Renal cortical epithelial cell (primary cell): ENCODE measurements at places on chromosomes 3 and 15. TPM values are rescaled to one million over a fixed set of nuclear protein-coding genes. Genes with fewer than 3 reads are reported as not detected.

- DNase-seq = peak; percentile 12
Measured at GRCh38 chr3:158671821-158672214, 630 bp downstream of the LXN start.

DNA sequence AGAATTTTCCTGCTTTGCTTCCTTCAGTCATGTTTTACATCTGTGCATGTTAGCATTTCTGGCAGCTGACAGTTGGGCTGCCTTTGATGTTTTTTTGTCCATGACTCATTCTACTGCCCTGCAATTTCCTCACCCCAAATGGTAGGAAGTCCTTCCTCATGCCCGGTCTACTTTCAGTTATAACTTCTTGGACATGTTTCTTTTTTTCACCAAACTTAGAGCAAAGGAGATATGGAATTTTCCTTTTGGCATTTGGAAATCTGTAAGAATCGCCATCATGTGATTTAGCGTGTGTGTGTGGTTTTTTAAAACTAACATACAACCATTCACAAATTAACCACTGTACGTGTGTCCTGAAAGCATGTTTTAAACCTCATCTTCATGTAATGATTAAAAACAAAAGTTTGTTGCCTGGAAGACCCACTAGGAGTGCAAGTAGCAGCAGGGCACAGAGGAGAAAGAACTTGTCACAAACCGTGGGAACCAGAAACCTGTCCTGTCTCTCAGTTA is 430.7 kb upstream of the CFAP20DC start:
- peak; percentile 88 for DNase-seq

GRCh38 chr3:31448035-31448881 is 84.5 kb upstream of the STT3B start:
- DNase-seq = peak; percentile 26

GRCh38 chr3:11306817-11307589 is 34.8 kb downstream of the ATG7 start:
- DNase-seq = no peak

DNA sequence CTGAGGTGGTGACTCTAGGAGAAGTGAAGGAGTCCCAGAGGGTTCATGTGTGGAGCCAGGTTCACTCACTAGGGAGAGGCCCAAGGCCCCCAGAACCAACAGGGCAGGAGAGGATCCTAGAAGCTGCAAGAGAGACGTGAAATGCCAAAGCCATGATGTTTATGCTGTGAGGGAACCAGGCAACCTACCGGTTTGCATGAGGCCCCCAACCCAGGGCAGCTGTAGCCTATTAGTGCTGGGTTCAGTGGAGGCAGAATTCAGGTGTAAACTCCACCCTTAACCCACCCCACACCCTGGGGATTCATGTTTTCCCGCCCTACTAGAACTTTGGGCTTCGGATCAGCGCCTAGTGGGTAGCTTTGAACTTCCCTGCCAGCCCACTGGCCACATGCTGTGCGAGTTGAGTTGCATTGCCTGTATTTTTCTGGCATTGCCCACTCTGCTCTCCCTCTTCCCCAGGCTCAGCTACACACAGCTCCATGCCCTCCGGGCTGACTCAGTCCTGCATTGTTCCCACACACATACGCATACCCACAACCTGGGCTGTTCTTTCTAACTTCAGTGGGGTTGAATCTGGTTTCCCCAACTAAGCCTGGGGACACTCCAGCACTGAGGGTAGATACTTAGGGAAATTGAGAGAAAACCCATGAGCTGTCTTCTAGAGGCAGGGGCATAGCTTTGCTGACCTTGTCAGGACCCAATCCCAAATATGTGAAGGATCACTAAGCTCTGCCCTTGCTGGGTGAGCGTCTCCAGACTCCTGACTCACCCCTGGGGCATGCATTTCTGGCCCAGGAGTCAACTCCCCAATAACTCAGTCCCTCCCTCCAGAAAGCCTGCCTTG is 2.0 kb upstream of the ZBTB47 start:
- peak; percentile 70 for DNase-seq

DNA sequence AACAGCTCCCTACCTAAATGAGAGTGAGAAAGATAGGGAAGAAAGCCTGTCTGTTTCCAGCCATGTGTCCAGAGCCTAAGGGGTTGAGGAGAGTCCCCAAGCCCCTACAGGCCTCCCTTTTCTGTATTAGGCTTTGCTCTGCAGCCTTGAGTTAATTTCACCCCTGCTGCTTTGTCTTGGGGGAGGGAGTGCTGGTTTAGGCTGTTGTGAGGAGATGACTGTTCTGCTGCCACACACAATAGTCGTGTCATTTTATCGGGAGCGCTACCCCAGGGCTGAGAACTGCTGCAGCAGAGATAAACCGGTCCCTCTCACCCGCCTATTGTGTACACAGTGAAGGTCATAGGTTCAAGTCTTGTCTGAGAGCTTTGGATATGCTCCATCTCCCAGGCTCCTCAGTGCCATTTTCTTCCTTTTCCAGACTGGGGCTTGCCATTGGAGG is 1.4 kb downstream of the ZNF609 start:
- DNase-seq = peak; percentile 15

DNA sequence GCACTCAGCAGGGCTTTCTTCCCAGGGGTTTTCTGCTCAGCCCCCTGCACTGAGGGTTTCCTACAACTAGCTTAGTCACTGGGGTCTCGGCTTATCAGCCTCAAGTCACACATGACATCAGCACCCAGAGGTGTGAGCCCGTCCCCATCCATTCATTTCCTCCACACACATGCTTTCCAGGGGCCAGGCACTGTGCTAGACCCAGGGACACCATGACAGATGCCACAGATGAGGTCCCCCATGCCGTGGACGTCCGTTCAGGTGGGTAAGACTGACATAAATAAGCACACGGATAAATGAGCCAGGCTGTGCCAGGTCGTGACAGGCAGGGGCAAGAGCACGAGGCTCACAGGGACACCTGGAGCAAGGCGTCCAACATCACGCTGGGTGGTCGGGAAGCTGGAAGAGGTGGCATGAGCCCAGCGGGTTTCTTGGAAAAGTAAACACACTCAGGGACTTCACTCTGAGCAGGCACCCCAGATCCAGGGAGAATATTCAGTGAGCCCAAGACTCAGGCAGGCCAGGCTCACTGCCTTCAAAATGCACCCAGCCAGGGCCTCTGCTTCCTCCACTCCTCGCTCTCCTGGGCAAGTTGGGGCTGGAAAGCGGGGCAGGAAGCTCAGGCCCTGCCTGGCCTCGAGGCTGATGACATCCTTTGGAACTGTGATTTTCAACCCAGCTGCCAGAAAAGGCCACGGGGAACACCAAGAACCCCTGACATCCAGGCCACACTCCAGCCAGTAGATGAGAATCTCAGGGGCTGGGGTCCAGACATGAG is 139.3 kb downstream of the CHSY1 start:
- DNase-seq = no peak

DNA sequence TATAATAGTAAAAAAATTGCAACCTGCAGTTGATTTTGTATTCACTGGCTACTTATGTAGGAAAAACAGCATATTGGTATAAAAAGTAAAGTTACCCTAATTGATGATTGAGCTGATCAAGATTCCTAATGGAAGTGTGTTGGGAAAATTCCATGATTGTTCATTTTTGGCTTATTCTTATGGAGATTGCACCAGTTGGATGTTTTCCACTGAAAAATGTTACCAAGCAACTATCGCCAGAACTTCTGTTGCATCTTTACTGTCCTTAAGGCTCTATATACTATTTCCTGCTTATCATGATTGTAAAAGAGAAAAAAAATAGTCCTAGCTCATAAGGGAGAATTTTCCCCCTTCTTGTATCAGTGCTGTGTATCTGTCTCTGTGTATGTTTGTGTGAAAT is 48.6 kb downstream of the SLC25A26 start:
- no peak for DNase-seq

GRCh38 chr3:178520451-178520850 is 15.8 kb upstream of the KCNMB2 start:
- DNase-seq = no peak

GRCh38 chr15:56356616-56357015 is 8.6 kb upstream of the TEX9 start:
- DNase-seq = peak; percentile 52

GRCh38 chr3:53137835-53138446 is 7.7 kb upstream of the RFT1 start:
- DNase-seq = no peak

DNA sequence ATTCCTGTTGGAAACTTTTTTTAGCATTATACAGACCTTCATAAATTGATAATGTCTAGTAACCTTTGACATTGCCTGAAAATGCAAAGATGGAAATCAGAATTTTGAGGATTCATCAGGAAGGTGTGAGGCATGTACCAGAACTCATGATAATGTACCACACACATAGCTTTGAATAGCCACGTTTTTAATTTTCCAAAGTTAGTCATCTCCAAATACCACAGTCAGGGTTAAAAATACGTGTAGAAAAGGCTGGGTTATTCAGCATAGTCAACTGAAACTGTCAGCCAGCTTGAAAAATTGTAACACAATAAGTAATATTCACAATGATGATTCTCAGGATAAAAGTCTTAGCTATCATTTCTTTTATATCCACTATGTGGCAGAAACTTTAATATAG is 102.0 kb upstream of the THRB start:
- no peak for DNase-seq

DNA sequence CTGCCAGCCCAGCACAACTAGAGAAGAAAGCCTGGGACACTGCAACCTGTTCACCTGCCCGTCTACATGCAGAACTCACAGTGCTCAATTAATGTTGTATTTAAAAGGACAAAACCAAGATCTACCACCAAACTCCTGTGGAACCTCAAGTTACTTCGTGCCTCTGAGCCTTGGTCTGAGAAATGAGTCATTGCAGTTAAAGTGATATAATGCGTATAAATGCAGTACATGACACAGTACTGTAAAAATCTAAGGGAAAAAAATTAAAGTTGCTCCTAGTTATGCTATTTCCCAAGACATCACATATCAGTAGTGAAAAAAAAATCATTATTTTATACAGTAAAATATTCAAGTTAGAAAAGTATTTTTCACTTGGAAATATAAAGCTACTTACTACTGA is 138.9 kb downstream of the ZIC4 start:
- no peak for DNase-seq

GRCh38 chr3:128787256-128788253 is 61.6 kb downstream of the RAB7A start:
- DNase-seq = peak; percentile 92

GRCh38 chr3:181052256-181052655 is 62.7 kb upstream of the DNAJC19 start:
- no peak for DNase-seq

- peak; percentile 83 for DNase-seq
Measured at GRCh38 chr3:150868282-150868681, 37.0 kb downstream of the MINDY4B start.

GRCh38 chr15:90349821-90350220 is 2.3 kb upstream of the ZNF774 start:
- DNase-seq = no peak

- DNase-seq = no peak
Measured at GRCh38 chr3:151568184-151568583, 107.3 kb upstream of the IGSF10 start.

DNA sequence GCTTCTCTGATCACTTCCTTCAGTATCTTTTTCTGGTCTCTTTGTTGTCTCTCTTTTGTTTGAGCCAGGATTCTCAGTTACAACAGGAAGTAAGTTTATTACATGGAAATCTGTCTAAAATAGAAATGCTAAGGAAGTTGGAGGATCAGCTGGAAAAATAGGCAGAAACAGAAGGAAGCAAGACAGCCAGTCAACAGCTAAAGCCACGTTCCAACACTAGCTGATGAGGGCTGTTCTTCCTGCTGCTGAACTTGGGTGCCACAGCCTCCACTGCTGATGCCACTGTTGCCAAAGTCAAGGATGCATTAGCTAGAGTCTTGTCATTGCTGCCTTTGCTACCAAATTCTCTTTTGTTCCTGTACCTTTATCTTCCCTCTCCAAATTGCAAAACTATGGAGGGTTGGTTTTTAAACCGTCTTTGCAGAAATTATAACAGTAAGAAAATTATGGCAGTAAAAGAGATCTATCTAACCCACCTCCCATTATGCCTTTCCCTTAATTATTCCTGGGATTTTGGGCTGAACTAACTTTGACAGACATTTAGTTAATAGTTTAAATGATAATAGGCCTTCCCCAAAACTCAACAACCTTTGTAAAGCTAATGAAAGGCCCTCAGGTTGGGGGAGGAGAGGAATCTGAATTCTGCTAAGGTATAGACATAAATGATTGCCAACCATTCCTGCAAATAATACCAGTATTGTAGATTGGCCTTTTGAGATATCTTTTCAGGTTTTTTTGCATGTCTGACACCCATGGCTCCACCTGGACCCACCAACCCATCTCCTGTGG is 27.4 kb upstream of the OR5K4 start:
- DNase-seq = no peak

- DNase-seq = no peak
Measured at GRCh38 chr15:24955531-24955921, 739 bp downstream of the SNRPN start.

DNA sequence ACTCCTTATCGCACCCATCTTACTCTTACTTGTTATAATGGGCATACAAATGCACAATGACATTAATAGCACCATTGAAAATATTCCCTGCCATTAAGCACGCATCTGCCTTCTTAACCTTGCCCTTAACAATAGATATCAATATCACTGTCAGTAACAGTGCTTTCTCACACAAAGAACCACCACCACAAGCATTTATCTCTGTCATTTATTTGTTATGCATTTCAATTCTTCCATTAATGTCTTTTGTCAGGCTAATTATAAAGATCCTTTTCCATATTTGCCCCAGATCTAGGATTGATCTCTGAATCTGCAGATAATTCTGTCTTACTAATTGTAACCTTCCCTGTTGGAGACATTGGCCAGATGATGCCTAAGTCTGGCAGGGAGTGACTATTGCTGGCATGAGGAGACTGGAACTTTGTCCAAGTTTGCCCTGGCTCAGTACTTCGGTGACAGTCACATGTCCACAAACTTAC is 419.6 kb upstream of the TGFBR2 start:
- no peak for DNase-seq

- DNase-seq = no peak
Measured at GRCh38 chr3:138452436-138452835, 18.0 kb downstream of the ESYT3 start.

DNA sequence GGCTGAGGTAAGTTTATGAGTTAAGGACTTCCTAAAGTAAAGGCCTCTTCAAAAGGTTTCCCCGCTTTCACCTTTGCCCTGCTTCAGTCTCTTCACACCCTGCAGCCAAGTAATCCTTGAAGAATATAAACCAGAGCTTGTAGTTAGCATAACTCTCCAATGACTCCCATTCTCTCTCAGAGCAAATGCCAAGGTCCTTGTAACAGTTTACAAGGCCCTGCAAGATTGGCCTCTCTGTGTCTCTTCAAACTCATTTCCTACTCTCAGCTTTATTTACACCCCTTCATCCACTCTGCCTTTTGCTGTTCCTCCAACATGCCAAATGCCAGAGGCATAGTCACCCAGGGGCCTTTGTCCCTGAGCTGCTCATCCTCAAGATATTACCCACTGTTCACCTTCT is 60.5 kb upstream of the MME start:
- DNase-seq = peak; percentile 42

GRCh38 chr3:73601481-73601880 is 23.3 kb downstream of the PDZRN3 start:
- DNase-seq = no peak

- DNase-seq = no peak
Measured at GRCh38 chr3:89227218-89227617, 119.8 kb downstream of the EPHA3 start.

SLC51B gene
- total RNA-seq = 0.15 TPM in 1 of 2 replicates, not detected in the other

SHQ1 gene
- 22.2 and 25.0 TPM in 2 replicates for total RNA-seq

PIK3CB gene
- total RNA-seq = 22.2 and 77.6 TPM in 2 replicates

AHSG gene
- total RNA-seq = not detected in 2 replicates

PPP1R14D gene
- not detected in 2 replicates for total RNA-seq

CSPG4 gene
- 0.35 TPM in 2 replicates for total RNA-seq

FAM174B gene
- 8.7 and 11.9 TPM in 2 replicates for total RNA-seq

FGF7 gene
- total RNA-seq = 0.15 TPM in 1 of 2 replicates, not detected in the other

CIAO2A gene
- 54.2 and 84.7 TPM in 2 replicates for total RNA-seq

KCNAB1 gene
- under 0.01 TPM in 1 of 2 replicates, not detected in the other for total RNA-seq

MKRN3 gene
- total RNA-seq = 0.25 TPM in 1 of 2 replicates, not detected in the other

BUB1B gene
- 1.8 and 11.6 TPM in 2 replicates for total RNA-seq

PLA2G4B gene
- total RNA-seq = 0.52 and 0.80 TPM in 2 replicates
